ENCODE measurements at places on chromosomes 12 and 14.

GRCh38 chr12:53765891-53766290, 14.1 kb upstream of the CISTR start:
- DNase-seq: no peak

GRCh38 chr12:130636370-130636769, 79.7 kb downstream of the RIMBP2 start:
- no peak for DNase-seq

- DNase-seq: no peak
Observed at GRCh38 chr12:46159309-46159901, 109.4 kb downstream of the SLC38A1 start.

- DNase-seq: no peak
Observed at GRCh38 chr12:130929363-130929762, 24.3 kb upstream of the ADGRD1 start.

GRCh38 chr14:93051600-93052546, 63.9 kb downstream of the ITPK1 start:
- no peak for DNase-seq

GRCh38 chr12:131536766-131537165, 174.1 kb upstream of the SFSWAP start:
- DNase-seq: no peak

GRCh38 chr12:48694038-48694437, 12.0 kb upstream of the KANSL2 start:
- DNase-seq: no peak

- no peak for DNase-seq
Observed at GRCh38 chr12:105020241-105020962, 34.3 kb downstream of the NOPCHAP1 start.

DNA sequence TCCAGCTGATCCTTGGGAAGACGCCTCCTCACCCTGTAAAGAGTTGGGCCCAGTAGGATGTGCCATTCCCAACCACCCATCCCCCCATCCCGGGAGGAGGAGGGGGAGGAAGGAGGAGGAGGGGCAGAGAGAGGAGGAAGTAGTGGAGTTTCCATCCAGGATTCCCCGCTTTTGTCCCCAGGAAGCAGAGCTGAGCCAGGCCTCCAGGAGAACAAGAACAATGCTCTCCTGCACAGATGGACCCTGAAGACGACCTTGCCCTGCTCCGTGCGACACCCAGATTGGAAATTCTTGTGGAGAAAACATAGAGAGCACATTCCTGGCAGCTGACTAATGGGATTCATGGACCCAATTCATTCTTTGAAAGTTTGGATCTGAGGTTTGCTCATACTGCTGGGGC, 132.3 kb upstream of the CRY1 start:
- DNase-seq: no peak

GRCh38 chr14:95958105-95958504, 81.1 kb upstream of the C14orf132 start:
- no peak for DNase-seq

GRCh38 chr12:28908646-28909045, 240.4 kb upstream of the FAR2 start:
- DNase-seq: no peak

- DNase-seq: no peak
Observed at GRCh38 chr12:43361031-43361710, 190.8 kb downstream of the ADAMTS20 start.

DNA sequence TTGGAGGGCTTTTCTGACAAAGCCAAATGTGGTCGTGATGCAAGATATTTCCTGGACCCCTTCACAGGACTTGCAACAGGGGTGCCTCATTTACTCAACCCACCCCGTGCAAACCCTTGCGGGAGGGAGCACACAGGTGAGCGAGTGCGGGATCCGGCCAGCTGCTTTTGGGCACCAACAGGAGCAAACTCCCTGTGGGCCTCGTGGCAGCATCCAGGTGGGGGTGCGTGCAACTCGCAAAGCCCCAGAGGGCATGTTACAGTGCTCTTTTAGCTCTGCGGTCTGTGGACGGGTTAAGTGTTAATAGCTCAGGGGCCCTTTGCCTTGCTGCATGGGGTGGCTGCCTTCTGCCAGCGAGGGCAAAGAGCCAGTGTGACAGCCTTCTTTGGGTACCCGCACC, 707.6 kb upstream of the MDGA2 start:
- no peak for DNase-seq

DNA sequence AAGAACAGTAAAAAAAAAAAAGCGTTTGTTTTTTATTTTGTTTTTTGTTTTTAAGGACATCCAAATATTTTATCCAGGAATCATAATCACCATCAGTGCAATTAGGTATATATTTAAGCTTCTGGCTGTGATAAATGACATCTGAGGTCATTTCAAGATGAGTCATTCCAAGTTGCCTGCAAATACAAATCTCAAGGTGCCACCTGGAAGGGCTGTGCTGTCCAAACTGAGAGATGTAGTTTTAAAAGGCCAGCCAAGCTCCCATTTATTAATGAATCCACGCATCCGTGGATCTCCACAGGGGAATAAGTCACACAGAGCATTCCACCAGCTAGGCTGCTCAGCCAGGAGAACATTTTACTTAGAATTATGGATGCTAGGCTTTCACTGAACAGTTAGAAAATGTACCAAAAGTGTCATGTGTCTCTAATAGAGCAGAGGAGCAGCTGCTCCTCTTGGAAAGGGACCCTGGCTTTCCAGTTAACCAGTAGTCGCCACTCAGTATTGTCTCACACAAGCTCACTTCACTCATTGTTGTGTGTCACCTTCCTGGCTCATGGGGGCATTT, 1151.4 kb upstream of the TMEM132C start:
- DNase-seq: no peak

GRCh38 chr14:88562532-88562830, 356 bp upstream of the ZC3H14 start:
- DNase-seq: no peak

GRCh38 chr14:68824517-68825347, 31.9 kb upstream of the ZFP36L1 start:
- peak; percentile 73 for DNase-seq

DNA sequence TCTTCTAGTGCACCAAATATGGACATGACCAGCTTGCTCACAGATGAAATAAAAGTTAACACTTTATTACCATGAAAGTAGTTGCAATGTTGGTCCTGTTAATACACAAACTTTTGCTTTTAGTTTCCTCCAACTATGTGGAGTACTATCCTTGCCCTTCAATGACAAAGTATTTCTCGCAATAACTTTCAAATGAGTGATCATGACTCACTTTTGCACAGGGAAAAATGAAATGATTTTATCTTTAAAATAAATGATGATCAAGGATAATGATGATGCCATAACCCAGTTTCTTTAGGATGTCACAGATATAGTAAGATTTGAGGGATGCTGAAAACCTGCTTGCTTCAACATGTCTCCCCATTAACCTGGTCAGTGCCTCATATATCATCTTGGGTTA, 254.0 kb upstream of the KITLG start:
- no peak for DNase-seq

DNA sequence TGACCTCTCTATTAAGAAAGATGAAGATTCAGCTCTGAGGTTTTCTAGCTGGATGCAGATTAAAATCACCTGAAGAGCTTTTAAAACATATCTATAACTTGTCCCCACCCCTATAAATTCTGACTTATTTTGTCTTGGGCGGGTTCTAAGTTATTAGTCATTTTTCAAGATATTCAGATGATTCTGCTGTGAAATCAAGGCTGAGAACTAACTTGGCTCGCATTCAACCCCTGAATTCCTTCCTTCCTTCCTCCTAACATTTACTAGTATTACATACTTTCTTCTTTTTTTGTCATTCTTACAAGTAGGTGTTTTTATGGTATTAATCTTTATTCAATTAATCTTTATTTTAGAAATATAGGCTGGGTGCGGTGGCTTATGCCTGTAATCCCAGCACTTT, 55.4 kb downstream of the SSPN start:
- no peak for DNase-seq

DNA sequence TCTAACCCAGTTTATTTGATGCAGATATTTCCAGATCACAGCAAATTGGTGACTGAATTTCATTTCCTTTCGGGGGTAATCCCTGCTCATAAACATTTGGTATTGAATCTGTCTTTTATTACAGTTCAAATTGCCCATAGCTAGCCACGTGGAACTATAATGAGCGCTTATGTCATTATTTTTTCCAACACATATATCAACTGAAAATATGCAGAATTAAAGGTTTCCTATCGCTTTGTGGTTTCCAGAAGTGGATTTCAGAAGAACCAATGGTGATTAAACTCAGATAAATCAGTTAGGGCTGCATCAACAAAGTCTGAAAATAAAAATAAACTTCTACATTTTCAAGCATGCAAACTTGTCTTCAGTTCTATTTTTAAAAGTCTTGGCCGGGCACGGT, 111.9 kb downstream of the PIK3C2G start:
- DNase-seq: no peak

DNA sequence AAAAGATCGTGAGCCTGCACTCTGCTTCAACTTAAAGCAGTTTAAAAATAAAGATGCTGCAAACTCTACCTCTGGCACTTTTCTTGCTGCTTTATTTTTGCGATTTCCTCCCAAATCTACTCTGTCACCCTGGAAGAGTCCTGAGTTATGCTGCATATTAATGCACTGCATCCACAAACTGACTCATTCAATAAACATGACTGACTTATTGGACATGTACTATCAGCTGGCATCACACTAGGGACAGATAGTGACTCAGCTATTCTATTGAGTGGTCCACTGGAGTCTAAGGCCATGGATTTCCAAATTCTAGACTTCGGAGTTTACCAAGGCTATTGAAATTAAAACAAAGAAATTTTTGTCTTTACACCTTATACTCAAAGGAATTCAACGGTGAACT, 90.7 kb upstream of the PTPRR start:
- no peak for DNase-seq

DNA sequence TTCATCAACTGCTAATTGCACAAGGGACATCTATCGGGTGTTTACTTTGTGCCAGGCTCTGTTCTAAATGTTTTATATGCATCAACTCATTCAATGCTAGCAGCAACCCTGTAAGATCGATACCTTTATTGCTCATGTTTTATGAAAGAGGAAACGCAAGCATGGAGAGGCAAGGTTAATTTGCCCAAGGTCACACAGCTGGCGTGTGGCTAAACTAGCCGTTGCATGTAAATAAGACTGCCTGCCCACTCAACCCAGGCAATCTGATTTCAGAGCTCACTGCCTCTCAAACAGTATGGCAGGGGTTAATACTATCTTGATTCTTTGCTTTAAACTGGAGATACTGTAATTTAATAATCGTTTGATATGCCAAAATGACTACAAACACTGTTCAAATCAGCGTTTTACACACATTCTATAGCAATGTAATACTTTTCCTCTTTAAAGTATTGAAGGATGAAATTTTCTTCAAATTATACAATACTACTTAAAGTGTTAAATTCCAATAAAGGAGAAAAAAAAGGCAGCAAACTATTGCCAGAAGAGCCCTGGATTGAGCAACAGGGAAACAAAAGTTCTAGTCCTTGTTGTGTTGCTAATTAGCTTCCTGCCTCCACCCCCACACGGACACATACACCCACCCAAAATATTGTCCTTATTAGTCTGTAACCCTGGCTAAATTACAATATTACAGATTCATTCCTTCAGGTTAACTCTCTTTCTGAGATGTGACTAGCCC, 39.1 kb upstream of the DHRS7 start:
- no peak for DNase-seq

GRCh38 chr14:104600141-104600643, 4.4 kb downstream of the TMEM179 start:
- DNase-seq: peak; percentile 54

GRCh38 chr12:2212971-2213869, 160.4 kb downstream of the CACNA1C start:
- peak; percentile 31 for DNase-seq

DNA sequence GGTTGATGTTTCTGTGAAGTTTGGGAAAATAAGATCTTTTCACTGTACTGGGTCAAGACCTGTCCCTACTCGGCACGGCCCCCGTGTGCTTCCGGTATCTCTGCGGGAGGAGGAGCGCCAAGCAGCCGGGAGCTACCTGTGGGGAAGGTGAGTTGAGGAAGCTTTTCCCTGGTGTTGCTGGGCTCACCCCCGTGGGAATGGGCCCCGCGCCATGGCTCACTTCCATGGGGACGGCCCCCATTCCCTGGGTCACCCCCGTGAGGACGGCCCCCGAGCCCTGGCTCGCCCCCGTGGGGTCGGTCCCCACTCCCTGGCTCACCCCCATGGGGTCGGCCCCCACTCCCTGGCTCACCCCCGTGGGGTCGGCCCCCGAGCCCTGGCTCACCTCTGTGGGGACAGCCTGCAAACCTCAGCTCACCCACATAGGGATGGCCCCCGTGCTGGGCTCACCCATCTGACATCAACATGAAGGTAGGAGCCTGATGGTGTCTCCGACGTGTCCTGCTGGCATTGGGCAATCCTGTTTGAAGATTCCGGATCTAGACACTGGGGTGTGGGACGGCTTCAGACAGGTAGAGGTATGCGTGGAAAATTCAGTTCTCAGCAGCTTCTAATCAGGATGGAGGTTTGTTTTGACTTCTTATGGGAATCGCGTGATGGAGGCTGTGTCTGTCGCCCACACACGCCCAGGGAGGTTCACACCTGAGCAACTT, 9.1 kb downstream of the LRCOL1 start:
- no peak for DNase-seq

- peak; percentile 93 for DNase-seq
Observed at GRCh38 chr12:401235-402028, at the start of gene CCDC77. Gene CCDC77, plus strand, starts transcription at chr12:401644. Its CDS starts 7,740 bp downstream, at chr12:409384.

- DNase-seq: no peak
Observed at GRCh38 chr14:99603471-99604277, at the start of gene CCDC85C. Gene CCDC85C, minus strand, starts transcription at chr14:99604207. Its CDS starts 248 bp downstream, at chr14:99603959.

DNA sequence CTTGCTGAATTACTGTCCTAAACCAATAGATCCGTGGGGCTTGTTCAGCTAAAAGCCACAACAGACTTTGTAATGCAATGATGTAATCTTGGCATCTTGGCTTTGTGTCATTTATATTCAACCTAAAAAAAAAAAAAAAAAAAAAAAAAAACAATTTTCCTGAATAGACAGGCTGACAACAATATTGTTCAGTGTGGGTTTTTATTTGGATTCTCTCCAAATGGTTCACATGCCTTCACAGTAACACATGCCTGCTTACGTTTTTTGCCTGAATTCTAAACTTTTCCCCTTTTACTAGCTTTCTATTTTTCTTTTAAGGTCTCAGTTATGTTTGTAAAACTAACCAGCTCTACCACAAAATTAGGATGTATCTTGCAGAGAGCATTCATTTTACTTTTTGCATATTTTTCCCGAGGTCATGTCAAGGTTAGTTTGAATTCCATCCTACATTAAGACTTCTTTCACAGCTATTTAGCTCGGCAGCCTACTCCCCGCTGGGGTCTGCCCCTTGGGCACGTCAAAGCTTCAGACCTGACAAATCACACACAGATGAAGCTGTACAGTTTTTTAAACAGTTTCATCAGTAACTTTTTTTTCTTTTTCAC, 213.7 kb upstream of the NPAS3 start:
- no peak for DNase-seq

- DNase-seq: no peak
Observed at GRCh38 chr12:120529641-120530417, 871 bp upstream of the COQ5 start.

DNA sequence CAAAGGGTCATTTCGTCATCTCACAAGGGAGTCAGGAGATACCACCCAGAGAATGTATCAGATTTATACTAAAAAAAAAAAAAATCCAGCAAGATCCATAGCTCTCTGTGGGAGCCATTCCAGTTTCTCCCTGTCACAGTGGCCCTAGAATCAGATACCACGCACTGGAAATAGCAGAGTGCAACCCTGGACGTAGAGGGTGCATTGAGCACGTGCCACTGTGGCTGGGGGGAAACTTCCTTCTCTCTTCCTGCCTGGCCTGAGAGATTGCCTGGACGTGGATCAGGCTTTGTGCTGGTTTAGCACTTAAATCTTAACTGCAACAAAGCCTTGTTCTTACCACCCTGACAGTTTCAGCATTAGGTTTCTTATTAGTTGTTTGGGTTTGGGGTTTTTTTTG, 124.3 kb downstream of the FBXL14 start:
- no peak for DNase-seq
